ENCODE measurements at places on chromosomes 16 and 17. TPM values are rescaled to one million over a fixed set of nuclear protein-coding genes. Genes with fewer than 3 reads are reported as not detected.

The DOC2A gene
- under 0.01 TPM for total RNA-seq

GRCh38 chr17:1705004-1705403 is 5.2 kb downstream of the TLCD2 start:
- no peak for DNase-seq

The HOXB7 gene
- total RNA-seq: under 0.01 TPM

GRCh38 chr17:33804401-33804800 is 450.7 kb upstream of the CCL2 start:
- no peak for DNase-seq

Data from lung microvascular endothelial cell (primary cell).